ENCODE measurements at places on chromosomes 2 and 18.
A peak's percentile ranks its signal among the peaks of the same experiment; 100 is the strongest.

DNA sequence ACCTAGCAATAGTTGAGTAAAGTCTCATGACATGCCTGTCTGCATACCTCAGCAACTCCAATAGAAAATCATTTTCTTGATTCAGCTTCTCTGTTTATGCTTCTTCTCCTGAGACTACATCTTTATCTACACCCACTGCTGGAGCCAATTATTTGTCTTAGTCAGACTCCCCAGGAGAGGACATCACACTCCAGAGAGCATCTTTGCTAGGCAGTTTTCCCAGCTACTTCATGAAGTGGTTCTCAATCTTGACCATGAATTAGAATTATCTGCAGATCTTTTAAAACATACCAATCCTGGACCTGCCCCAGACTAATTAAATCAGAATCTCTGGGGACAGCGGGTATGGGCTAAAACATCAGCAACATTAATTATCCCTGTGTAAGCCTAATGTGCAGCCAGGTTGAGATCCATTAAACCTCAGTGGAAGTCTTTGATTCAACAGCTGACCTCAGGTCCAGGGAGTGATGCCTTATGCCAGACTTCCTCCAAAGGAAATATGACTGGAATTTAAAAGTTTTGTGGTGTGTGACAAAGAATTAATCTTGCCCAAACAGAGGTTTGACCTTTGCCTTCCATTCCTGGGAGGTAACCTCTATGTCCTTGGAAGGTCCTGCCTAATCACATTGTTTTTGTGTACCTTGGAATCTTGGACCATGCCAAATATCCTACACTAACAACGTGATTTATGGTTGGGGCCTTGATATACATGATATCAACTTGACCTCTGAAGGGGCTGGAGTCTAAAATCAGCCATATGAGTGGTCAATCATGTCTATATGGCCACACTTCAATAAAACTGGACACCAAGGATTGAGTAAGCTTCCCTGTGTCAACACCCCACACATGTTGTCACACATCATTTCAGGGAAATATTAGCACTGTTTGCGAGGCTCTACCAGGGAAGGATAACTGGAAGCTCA is 99.3 kb upstream of the DNAJC10 start:
- DNase-seq, result no peak

GRCh38 chr2:73415906-73416305 is 30.3 kb downstream of the ALMS1 start:
- no peak for DNase-seq

- no peak for DNase-seq
Measured at GRCh38 chr2:86072271-86072858, 33.3 kb downstream of the POLR1A start.

GRCh38 chr2:12607971-12608370 is 108.8 kb upstream of the TRIB2 start:
- DNase-seq, result no peak

GRCh38 chr2:219561179-219562048 is 9.9 kb downstream of the OBSL1 start:
- DNase-seq, result no peak

DNA sequence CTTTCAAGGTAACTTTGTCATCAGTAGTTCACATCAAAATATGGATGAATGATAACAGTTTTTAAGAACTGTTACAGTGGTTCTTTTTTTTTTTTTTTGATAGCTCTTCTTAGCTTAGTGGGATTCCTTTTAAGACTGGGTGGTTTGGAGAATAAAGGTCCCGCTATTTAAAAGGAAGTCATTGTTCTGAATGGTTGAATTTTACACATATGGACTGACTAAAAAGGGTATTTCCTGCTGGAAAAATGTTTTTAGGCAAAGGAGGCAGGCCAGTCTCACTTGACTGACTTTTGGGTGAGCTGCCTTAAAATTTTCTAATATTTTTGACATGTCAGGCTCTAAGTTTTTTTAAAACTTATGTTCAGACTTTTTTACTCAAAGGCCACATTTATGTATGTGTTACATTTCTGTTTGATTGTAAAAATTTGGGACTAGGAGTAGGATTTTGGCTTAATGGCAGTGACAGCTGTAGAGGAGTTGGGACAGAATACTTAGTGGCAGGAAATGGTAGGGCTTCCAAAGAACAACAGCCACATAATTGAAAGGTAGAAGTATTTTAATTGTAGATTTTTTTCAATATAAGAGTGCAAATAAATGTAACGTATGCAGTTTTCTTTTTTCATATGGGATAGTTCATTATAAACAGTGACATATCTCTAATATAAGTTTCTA is 13.7 kb downstream of the VAPA start:
- DNase-seq, result no peak

GRCh38 chr18:78309307-78309706 is 670.3 kb upstream of the SALL3 start:
- no peak for DNase-seq

DNA sequence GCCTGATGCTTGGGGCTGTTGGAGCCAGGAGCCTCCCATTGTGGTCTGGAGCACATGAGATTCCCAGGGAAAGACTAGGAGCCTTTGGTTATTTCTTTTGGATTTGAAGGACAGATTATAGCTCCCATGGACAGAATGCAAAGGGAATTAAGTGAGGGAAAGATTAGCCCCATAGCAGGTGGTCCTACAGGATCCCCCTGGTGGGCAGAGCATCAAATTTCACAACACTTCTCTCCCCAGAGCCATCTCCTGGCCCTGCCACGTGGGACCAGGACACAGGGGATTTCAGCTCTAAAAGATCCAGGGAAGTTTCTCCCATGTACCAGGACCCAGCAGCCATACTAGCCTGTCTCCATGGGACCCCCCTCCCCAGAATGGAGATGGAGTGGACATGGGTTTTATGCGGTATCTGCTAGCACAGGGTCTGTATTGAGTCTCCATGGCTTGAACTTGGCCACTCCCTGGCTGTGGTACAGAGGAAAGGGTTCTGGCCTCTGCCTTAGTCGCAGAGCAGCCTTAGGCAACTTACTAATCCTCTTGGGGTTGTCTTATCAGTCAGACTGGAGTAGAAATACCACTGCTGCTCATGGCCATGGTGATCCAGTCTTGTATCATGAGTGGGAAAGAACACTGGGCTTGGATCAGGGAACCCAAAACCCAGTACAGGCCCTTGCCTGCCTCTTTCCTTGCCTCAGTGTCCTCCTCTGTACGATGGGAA is 6.8 kb upstream of the PLB1 start:
- no peak for DNase-seq

DNA sequence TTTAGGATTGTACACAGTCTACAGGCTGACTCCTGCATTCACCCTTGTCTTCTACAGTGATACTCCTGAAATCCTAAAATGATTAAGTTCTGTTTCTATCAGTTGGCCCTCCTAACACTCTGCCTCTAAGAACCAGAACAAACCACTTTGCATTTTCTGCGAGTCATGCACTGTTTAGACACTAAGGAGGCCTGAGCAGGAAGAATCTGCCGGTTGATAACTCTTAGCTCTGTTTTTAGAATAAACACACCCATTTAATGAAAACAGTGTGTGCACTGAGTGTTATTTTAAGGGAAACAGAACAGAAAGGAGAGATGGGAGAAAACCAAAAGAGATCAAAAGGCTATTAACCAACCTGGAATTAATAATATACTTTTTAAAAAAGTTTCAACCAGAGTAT is 22.9 kb upstream of the SSB start:
- peak; percentile 62 for DNase-seq

DNA sequence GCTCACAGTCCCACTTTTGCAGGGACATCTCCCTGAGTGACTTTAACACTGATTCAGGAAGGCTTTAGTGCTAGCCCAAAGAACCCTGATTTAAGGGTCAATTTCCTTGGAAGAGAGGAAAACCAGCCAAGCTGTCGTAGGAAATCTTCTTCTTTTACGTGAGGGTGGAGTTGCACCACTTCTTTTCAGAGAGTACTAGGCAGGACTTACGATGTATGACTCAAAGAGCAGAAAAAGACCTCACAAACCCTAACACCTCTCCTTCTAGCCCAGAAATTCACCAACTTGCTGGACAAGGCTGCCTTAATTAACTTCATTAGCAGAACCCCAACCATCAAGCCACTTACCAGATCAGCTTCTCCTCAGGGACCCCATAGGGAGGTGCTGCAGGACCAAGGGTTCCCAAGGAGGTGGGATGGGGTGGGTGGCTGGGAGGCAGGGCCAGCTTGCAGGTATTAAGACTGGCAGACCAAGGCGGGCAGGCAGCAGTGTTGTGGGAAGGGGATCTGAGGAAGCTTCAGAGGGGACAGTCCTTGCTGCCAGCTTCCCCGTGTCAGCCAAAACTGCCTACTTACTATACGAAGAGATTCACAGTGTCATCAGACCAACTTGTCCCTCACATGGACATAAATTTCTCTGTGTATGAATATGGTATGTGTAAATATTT is 6.7 kb downstream of the SERPINB2 start:
- no peak for DNase-seq

- DNase-seq, result no peak
Measured at GRCh38 chr2:53694096-53694771, 73.4 kb upstream of the CHAC2 start.

DNA sequence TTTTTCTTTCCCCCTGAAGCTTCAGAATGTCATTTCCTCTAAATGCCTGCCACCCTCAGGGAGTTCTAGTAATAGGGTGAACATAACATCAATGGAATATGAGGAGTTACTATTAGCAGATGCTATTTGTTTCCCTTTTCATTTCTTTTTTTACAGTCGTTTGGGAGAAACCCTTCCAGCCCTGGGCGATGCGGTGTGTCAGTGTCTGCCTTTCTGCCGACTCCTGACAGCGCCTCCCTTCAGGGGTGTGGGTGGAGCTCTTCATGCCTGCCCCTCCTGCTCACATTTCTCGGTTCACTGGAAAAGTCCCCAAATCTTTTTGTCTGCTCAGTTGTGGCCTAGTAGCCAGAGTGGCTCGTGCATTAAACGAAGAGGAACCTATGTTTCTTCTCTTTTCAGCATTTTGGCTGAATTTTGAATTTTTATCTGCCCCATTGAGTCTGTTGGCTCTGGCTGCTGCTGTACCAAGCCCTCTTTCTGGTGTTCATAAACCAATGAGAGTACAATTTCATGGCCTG is 72.3 kb downstream of the FMNL2 start:
- DNase-seq, result peak; percentile 4

GRCh38 chr2:199756211-199756610 is 94.8 kb downstream of the FTCDNL1 start:
- no peak for DNase-seq

Measured in K562 (cell line).